ENCODE measurements at places on chromosomes 6 and 20.

DNA sequence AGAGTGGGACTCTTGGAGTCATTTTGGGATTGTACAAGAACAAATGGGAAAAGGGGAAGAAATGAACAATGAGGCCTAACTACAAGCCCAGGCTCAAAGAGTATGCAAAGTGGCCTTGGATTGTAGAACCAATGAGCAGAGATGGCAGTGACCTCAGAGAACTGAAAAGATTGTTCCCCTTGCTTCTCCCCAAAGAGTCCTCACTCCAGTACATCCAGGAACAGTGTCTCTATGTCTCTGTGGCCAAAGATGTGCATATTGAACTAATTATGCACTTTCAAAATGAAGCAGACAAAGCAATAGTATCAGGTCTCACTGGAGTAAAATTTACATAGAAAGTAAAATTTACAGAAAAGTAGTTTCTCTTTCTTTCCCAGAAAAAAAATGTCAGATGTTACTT lies 81.0 kb downstream of the SMLR1 start:
- no peak for DNase-seq

- DNase-seq = no peak
These were observed 49.0 kb upstream of the ASF1A start for GRCh38 chr6:118844915-118845314.

- no peak for DNase-seq
These were observed 451.7 kb downstream of the GRIK2 start for GRCh38 chr6:101845172-101845571.

GRCh38 chr6:136535880-136536650 lies 14.2 kb downstream of the MAP7 start:
- DNase-seq = no peak

DNA sequence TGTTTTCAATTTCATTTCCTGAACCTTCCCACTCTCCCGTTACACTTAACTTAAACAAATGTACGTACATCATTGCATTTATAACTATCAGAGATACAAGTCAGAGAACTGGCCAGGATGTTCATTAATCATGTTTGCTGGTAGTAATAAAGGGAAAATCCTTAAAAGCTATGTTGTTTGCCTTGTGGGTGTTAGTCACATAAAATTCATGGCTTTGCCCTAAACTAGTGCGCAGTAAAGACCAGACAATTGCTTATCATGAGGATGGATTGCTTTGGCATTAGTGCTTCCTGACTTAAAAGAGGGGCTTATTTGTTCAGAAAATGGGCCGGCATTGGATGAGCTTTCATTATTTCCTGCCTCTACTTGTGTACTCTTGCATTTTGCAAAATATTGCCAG lies 1037.3 kb upstream of the FLRT3 start:
- no peak for DNase-seq

GRCh38 chr6:155103816-155104366 lies 108.8 kb downstream of the TIAM2 start:
- no peak for DNase-seq

DNA sequence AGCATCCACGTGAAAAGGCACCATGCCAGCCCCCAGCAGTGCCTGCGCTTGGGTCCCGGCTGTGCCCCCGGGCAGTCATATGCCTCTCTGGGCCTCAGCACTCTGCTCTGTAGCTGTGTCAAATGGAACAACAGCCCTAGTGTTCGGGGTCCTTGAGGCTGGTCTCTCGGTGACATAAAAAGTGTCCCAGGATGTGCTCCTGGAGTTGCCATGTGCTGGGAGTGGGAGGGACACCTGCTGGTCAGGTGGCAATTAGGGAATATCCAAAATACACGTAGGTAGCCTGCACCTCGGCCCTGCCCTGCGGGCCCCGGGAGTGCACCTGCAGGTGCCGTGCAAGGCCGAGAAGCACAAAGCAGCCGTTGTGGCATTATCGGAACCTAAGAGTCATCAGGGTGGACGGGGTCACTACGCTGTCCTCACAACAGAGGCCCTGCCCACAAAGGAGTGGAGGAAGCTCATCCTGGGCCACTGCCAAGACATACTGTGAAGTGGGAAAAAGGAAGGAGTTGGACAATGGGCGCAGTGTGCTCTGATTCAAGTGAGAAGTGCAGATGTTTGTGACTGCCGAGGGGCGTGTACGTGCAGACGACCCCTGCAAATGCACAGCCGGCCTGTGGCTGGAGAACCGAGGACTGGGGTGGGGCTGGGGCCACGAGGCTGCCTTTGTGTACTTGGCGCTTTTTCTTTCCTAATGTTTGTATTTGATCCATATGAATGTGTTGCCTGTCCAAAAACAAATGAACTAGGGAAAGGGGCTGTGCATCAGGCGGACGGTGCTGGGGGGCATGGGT lies 24.6 kb downstream of the SLCO4A1 start:
- no peak for DNase-seq

- no peak for DNase-seq
These were observed 7.4 kb downstream of the PIM1 start for GRCh38 chr6:37177077-37177934.

DNA sequence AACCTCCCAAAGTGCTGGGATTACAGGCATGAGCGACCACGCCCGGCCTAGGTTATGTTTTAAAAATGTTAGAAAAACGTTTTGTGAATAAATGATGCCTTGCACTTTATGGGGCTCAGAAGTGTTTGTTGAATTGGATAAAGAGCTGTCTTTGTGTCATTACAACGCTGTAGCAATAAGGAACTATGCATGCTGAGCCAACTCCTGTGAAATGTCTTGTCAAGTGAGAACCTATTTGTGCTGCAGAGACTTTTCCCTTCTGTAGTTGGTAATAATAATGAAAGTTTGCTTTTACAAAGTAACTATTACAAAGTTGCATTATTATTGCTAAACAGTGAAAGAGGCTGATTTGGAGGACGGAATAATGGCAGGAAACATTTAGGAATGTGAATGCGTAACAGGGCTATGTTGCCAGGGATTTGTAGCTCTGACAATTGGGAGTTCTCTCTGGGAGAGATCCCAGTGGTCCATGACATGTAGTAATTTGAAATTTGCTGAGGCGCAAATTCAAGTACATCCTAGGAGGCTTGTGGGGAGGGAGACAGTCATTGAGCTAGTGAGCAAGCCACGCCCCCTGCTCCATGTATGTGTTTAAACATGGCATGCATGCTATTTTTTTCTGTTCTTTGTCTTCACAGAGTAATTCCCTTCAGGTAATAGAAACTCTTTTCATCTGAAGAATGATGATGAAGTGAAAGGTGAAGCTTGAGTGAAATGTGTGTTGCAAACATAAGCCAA lies 16.8 kb upstream of the BICRAL start:
- DNase-seq = no peak

- DNase-seq = no peak
These were observed 8.6 kb upstream of the HECA start for GRCh38 chr6:139126255-139126654.

DNA sequence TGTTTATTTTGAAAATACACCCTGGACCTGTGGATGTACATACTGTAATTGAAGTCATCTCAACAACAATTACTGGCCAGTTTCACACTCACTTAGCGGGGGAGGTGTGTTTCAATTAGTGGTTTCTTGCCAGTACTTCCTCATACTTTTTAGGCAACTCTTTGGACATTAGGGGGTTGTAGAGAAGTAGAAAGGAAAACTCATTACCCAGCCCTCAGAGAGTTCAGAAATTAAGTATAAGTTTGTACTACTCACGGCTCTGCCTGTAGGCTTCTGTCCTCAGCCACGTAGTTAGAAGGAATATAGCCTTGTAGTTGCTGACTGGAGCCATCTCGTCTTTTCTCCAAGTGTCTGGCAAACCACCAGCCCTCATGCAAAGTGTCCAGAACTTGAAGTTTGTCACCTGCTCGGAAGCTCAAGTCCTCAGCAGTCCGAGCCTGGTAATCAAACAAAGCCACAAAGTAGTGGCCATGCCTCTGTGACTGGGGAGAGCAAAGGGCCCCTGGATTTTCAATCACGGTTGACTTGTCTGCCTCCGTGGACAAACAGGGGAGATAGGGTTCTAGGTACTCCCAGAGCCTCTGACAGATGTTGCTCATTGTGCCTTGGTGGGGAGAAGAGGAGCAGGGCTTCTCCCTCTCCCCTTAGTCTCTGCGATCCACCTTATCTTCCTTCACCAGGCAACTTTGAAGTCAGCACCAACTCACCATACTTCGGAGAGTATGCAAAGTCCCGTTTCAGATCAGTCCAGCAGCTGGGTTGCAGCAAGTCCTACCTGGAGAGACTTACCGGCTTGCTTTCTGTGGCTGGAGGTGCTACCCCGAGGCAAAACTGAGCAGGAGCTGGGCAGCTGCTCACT lies 749 bp downstream of the FRK start:
- DNase-seq = peak; percentile 2

DNA sequence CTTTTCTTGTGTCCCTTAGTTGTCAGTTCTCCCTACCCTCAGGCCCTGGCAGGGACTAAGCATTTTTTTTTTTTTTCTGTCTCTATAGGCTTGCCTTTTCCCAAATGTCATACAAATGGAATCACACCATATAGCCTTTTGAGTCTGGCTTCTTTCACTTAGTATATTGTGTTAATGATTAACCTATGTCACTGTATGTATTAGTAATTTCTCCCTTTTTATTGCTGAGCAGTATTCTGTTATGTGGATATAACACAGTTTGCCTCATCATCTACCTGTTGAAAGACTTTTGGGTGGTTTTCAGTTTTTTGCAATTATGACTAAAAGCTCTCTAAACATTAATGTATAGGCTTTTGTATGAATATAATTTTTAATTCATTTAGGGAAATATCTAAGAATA lies 16.0 kb upstream of the FBXO30 start:
- DNase-seq = no peak

- no peak for DNase-seq
These were observed 83.8 kb downstream of the GCLC start for GRCh38 chr6:53461041-53461656.

GRCh38 chr6:155954149-155954548 lies 498.5 kb upstream of the NOX3 start:
- DNase-seq = no peak

- no peak for DNase-seq
These were observed 6.1 kb upstream of the SCGN start for GRCh38 chr6:25645916-25646315.

DNA sequence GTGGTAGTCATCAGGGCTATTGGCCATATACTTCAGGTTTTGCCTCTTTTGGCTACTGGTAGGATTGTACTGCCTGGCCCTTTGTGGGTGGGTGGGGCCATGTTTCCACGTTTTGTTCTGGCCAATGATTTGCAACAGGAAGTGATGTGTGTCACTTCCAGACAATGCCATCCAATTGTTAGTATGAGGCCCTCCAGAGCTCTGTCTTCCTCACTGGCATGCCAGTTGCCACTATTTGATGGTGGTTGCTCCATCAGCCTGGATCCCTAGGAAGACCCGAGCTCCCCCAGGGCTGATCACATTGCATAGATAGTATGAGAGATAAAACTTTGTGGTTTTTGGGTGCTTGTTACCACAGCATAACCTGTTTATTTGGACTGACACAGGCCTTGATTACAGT lies 7.7 kb upstream of the LRRN4 start:
- no peak for DNase-seq

DNA sequence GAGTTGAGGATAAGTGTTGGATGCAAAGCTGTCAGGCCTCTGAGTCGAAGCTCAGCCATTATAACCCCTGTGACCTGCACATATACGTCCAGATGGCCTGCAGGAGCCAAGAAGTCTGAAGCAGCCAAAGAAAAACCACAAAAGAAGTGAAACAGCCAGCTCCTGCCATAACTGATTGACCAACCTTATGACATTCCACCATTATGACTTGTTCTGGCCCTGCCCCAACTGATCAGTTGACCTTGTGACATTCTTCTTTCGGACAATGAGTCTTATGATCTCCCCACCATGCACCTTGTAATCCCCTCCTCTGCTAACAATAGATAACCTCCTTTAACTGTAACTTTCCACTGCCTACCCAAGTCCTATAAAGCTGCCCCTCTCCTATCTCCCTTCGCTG lies 133.7 kb upstream of the AGPAT4 start:
- no peak for DNase-seq

GRCh38 chr20:37396416-37397075 lies 50.6 kb downstream of the SRC start:
- peak; percentile 62 for DNase-seq

DNA sequence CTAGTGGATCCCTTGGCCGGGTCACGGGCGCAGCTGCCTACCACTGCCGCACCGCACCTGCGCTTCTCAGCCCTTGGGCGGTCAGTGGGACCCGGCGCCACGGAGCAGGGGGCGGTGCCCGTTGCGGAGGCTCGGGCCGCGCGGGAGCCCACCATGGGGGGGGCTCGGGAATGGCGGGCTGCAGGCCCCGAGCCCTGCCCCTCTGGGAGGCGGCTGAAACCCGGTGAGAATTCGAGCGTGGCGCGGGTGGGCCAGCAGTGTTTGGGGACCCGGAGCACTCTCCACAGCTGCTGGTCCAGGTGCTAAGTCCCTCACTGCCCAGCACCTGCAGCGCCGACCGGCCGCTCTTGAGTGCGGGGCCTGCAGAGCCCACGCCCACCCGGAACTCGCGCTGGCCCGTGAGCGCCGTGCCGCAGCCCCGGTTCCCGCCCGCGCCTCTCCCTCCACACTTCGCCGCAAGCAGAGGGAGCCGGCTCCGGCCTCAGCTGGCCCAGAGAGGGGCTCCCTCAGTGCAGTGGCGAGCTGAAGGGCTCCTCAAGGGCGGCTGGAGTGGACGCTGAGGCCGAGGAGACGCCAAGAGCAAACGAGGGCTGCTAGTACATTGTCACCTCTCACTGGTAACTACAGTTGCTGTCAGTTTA lies 120.5 kb upstream of the TMEM170B start:
- no peak for DNase-seq

All from left renal cortex interstitium (tissue), 4 donors.